ENCODE measurements at places on chromosomes 13 and 19. TPM values are rescaled to one million over a fixed set of nuclear protein-coding genes. Genes with fewer than 3 reads are reported as not detected.

GRCh38 chr19:53823380-53824120 is 564 bp downstream of the NLRP12 start:
- no peak for DNase-seq

GRCh38 chr19:20244356-20244755 is 77.3 kb downstream of the ZNF486 start:
- no peak for DNase-seq

DNA sequence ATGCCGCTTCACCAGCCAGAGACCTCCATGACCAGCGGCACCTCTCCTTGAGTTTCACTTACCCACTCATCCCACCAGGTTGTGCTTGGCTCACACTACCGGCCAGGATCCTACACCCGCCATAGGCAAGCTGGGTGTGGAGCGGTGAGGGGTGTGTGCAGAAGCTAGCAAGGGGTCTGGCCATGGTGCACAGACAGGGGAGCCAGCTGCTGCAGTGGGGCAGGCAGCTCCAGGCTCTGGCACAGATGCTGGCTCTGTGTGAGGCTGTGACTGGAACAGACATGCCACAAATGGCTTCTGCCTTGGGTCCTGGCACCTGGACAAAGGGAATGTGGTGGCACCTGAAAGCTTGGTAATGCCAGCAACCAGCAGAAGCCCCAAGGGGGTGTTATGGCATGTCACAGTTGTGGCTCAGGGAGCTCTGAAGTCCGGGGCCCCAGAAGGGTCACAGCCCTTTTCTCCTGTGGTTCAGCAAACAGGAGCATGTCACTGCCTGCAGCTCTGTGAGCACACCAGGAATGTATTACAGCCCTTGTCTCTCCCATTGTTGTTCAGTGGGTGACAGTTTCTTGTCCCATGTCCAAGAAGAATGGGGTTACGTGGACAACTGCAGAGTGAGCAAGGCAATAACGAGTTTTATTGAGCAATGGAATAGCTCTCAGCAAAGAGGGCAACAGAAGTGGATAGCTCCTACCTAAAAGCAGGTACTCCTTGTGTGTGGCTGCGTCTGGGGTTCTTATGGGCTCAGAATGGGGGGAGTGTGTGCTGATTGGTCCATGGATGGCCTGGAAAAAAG is 2791.0 kb upstream of the PCDH20 start:
- DNase-seq, result no peak

DNA sequence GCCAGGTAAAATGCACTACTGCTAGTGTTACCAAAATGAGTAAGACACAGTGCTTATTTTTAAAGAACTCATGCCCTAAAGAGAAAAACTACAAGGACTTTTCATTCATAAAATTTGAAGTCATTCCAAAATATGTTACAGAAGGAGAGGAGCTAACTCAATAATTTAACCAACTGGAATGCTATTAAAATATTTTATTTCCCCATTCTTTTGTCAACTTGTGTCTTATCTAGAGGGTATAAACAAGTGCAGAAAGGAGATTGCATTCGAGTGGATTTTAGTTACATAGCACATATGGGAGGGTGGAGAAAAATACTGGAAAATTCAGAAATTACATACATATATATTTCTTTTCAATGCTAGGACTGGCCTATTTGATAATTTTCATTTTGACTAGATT is 131.0 kb upstream of the IRS2 start:
- DNase-seq, result no peak

- no peak for DNase-seq
Measured at GRCh38 chr19:31149441-31149941, 199.7 kb downstream of the TSHZ3 start.

KCNC3 gene
- total RNA-seq, result 4.2 TPM

KIR2DL3 gene
- not detected for total RNA-seq

HCN2 gene
- total RNA-seq, result 3.5 TPM

METTL21C gene
- total RNA-seq, result not detected
